ENCODE measurements at places on chromosomes 2 and 18.
A peak's percentile ranks its signal among the peaks of the same experiment; 100 is the strongest.

- peak; percentile 64 for DNase-seq
These were observed 29.9 kb downstream of the ABCB11 start for GRCh38 chr2:169001116-169001815.

DNA sequence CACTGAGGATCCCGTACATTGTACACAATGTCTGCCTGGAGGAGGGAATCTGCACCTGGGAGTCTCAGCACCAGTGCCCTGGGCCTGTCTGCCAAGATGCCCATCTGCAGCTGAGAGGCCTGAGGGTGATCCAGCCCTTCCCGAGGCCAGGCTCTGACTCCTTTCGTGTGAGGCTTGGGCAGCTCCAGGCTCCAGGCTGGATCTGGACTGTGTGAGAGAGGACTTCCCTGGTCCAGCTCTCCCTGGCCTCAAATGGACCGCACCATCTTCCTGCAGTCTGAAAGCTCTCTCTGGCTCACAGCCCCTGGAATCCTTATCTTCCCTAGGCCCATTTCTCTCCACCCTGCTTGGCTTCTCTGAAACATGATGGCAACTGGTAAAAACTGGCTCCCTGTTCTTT is 324.6 kb downstream of the DYSF start:
- no peak for DNase-seq

GRCh38 chr2:177296040-177296439 is 31.5 kb upstream of the NFE2L2 start:
- DNase-seq: peak; percentile 32

DNA sequence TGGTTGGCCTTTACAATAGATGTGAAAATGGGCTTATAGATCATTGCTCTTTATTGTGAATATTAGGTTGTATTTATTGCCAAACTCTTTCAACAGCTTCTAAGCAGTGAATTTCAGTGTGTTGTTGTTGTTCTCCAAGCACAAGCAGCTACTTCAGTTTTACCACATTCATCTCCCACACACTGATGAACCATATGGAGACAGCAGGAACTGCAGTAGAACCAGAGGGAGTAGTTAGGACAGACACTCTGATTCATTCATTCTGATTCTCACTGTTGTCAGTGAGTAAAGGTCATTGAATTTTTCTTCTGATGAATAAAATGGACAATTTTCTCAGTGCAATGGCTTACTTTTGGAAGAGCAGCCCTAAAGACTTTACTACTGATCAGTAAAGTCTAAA is 40.2 kb downstream of the CCDC74A start:
- DNase-seq: peak; percentile 1

- no peak for DNase-seq
These were observed 1403.0 kb upstream of the NXPH2 start for GRCh38 chr2:140183056-140183765.

- no peak for DNase-seq
These were observed 47.4 kb upstream of the DNAJC10 start for GRCh38 chr2:182668671-182669070.

DNA sequence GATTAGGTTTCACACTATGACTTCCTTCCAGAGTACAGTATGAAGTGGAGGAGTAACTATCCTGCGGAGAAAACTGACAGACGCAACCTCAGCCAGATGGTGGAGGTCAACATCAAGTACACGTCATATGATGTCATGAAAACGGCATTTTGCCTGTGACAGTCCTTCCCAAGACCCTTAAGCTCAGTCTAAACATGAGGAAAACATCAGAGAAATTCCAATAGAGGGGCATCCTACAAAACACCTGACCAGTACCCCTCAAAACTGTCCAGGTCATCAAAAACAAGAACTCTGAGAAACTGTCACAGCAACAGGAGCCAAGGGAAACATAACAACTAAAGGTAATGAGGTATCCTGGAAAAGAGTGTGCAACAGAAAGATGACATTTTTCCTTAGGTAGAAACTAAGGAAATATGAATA is 1.7 kb downstream of the RNU4ATAC start:
- DNase-seq: peak; percentile 50

DNA sequence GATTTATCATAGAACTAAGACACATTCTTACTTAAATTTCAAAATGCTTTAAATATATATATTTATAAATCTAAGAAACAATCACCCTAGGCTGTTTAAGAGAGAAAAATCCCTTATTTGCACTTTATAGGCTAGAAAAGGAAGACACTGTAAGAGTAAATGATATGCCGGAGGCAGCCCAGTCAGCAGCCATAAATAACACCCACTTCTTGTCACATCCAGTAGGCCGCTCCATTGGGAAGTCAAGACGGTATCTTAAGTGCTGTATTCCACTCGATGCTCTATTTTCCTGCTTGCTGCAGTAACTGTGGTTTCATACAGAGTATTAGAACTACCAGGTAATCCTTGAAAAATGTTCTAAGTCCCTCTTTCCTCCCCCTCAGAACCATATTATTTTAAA is 57.9 kb downstream of the ABCA12 start:
- no peak for DNase-seq

DNA sequence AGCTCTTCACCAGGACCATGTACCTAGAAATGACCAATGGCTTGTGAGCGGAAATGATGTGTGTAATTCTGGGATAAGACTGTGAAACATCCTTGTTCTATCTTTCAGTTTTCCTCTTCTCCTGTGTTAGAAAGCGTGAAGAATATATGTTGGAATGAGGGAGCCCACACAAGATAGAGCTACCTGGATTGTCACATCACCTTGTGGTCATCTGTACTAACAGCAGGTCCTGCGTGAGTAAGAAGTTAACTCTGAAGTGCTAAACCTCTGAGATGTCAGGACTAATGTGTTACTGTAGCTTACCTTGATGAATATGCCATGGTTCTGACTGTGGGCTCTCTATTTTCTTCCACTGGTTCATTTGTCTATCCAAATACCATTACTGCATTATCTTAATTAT is 75.6 kb downstream of the FASTKD2 start:
- no peak for DNase-seq

DNA sequence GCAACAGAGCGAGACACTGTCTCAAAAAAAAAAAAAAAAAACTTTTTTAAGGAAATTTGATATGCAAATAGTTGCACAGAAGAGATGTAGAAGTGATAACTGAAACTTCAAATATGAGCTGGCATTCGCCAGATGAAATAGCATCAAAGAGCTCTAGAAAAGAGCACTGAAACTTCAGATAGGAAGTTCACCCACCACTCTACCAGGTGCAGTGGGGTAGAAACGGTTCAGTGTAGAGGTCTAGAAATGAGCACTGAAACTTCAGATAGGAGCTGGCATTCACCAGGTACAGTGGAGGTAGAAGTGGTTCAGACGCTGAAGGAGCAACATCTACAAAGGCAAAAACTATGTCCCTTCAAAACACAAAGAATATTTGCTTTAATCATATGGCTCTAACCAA is 9.0 kb upstream of the ONECUT2 start:
- DNase-seq: no peak

- no peak for DNase-seq
These were observed 314.0 kb upstream of the FAM98A start for GRCh38 chr2:33913071-33913616.

DNA sequence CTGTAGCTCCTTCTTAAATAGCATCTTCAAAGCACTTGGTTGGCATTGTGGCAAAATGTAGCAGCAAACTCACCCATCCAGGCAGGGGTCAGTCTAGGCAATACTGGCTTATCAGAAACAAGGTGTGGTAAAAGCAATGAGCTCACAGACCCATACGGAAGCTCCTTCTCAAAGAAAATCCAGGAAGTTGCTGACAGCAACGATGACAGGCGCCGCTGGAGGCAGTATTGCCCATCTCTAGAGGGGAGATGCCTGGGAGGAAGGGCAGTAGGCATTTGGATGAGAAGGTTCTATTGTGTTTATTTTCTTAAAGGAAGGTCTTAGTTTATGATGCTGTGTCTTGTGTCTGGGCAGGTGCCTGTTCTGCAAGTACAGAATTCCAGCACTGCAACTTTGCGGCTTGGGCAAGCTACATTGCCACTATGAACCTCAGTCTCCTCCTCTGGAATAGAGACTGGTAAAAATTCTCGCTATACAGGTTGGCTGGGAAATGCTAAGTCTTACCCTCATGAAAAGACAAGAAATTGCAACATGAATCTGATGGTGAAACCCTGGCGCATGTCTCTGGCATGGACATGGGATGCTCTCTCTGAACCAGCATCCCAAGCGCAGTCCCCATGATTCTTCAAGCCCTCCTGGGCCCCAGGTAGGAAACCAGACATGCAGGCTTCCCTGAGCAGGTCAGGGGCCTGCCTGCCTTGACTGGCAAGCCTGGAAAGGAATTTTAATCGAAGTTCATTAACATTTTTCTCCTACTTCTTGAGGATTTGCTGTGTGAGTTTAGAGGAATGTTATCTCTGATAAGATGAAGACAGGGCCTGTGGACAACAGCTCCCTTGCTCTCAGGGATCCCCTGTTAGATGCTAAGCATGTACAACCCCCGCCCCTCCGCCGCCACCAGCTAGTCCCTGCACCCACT is 156.0 kb downstream of the TFCP2L1 start:
- peak; percentile 12 for DNase-seq

GRCh38 chr18:48975120-48975816 is 24.5 kb upstream of the SMAD7 start:
- DNase-seq: no peak

DNA sequence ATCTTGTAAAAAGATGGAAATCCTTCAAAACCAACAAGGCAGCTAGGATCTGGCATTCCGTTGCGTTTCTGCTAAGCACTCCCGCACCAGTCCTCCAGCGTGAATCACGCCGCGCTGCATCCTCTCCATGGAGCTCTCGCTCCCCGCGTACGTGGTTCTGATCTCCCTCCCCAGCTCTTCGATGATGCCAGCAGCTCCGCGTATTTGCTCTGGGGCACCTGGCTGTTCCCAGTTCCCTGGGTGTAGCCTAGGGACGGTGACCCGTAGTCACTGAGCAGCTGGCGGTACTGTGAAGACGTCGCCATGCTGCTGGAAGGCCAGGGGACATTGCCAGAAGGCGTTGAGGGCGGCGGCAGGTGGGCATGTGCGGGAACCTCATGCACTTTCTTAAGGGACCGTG is 407.5 kb downstream of the RNF144A start:
- no peak for DNase-seq

GRCh38 chr2:6999211-6999877 is 82.1 kb downstream of the RNF144A start:
- DNase-seq: no peak

DNA sequence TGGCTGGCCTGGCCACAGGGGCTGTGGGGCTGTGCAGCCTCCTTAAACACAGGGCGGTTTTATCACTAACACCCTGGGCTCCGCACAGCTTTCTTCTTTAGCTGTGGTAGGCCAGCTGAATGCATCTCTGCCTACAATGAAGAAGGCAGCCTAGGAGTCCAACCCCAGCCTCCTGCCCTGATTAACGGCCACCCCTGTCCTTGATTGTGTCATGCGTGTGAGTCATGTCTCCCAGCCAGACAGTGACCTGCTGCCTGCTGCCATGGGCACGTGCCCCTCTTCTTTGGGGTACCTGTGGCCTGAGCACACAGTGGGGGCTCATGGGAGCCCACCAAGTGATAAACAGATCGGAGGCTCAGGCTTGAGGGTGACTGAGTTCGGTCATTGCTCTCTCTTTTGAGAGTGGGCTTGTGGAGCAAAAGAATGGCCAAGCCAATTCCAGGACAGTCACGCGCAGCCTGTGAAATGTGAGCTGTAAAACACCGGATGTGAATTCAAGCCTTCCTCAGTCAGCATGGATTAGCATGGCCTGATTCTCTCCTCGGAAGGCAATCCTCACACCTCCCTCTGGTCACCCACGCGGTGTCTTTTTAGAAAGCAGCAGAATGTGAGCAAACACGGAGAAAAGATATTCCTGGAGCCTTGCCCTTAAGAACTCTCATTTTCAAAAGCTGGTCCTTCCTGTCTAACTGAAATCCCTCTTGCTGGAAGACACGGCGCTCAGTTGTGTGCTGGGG is 144.1 kb downstream of the CELF4 start:
- no peak for DNase-seq

- no peak for DNase-seq
These were observed 31.1 kb upstream of the FAM237A start for GRCh38 chr2:206611191-206611590.

DNA sequence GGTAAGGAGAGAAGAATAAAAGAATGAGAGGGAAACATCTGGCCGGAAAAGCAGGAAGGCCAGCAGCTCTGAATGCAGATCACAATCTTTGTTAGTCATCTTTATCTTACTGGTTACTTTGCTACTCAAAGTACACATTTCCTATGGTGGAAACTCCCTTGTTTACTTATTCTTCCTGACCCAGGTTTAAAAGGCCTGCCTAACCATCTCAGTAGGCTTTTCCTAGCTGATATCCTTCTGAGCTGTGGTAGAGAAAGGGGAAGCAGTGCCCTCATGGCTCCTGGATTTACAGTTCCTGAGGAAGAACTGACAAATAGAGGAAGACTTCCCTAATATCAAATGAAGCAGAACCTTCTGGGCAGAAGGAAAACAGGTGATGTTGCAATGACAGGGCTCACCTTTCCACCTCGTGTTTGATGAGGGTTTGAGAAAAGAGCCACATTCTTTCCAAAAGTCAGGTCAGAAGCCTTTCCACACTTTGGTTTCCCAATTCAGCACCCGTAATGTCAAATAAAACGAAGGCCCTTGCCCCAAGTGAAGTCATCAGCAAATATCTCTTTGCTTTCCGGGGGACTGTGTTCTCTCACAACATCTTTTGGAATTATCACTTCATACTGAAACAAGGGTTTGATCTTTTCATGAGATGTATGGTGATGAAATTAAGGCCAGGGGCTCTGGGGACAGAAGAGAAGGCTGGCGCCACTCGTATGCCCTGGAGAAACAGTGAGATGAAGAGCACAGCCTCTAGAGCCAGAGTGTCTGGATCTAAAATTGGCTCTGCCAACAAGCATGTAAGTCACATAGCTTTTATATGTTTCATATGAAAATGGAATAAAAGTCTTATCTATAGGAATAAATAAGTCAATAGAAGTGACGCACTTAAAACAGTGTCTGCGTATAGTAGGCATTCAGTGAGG is 26.7 kb upstream of the APOB start:
- DNase-seq: no peak

Data from EH (cell line).